ENCODE measurements at places on chromosomes 12 and 14.

GRCh38 chr12:40376533-40377267 lies 151.9 kb downstream of the LRRK2 start:
- no peak for DNase-seq

DNA sequence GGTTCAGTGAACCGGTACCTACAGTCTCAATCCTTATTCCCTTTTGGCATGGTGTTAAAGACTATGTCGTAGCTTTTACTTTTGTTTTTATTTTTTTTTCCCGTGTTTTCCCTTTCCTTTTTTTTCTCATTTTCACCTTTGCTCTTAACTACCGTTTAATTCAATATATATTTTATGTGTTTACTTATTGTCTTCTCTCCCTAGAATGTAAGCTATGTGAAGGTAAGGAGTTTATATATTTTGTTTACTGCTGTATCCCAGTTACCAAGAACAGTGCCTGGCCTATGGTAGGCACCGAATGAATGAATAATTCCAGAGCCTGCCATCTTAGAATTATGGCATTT lies 261 bp upstream of the MLH3 start:
- DNase-seq, result no peak

DNA sequence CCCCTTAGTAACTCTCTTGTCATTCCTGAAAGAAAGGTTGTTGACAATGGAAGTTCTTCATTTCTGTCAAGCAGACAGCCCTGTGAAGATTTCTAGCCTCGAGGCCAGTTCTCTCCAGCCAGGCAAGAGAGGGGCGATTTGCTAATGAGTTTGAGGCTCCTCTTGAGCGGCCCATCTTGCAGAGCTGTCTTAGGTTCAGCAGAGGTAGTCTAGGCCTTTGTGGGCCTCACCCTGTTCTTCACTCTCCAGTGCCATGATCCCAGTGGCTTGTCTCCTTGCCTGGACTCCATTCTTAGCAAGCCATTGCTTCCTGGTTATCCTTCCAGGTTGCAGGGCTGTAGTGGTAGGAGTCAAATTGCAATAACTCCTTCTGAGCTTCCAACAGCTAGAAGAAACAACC lies 9.7 kb downstream of the TPH2 start:
- no peak for DNase-seq

DNA sequence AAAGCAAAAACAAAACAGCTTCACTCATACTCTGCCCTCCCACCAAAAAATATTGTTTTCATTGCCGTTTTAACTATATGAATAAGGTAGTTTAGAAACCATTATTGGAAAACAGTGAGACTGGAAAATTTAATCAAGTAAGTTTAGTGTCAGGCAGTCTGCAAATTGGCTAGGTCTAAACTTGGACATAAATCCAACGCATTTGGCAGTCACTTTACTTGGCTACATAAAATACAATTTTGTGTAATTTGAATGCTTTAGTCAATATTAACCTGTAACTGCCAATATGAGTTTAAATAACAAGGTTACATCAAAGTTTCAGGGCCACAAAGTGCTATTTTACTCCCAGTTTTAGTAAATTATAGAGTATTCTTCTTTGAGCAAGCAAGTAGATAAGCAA lies 202.3 kb upstream of the SLC38A2 start:
- DNase-seq, result no peak

GRCh38 chr14:50528000-50528399 lies 4.4 kb downstream of the MAP4K5 start:
- no peak for DNase-seq

GRCh38 chr14:54942913-54943312 lies 40.3 kb upstream of the GCH1 start:
- DNase-seq, result peak; percentile 16

DNA sequence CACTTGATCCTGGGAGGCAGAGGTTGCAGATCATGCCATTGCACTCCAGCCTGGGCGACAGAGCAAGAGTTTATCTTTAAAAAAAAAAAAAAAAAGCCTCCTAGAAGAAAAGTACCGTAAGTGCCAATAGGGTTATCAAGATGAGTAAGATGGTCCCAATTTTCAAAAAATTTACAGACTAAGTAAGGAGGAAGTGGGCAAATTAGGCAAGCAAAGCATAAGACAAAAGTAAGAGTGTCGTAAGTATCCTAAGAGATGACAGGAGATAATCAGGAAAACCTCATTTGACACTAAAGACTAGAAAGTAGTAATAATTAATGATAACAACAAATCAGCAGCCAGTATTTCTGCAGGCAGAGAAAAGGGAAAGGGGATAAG lies 12.2 kb downstream of the PYM1 start:
- DNase-seq, result no peak
